ENCODE measurements at places on chromosomes 11 and 22. TPM values are rescaled to one million over a fixed set of nuclear protein-coding genes. Genes with fewer than 3 reads are reported as not detected.

DNA sequence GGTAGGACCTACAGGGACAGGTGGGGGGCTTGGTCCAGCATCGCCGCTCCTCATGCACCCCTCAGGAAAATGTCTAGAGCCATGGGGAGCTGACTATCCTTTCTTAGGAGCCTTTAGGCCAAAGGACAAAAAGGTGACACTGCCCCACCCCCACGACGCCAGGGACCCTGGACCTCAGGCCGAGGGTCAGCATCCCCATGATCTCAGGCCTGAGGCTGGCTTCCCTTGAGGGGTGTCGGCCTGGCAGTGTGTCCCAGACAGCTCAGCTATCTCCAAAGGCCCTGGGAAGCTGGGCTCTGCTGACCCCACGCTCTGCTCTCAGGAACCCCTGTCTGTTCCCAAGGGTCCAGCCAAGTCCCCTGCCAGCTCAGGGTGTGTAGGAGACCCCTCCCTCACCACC is 16.3 kb downstream of the MRGPRG start:
- no peak for DNase-seq

- no peak for DNase-seq
These were observed 15.1 kb downstream of the SPTBN2 start for GRCh38 chr11:66713746-66714480.

DNA sequence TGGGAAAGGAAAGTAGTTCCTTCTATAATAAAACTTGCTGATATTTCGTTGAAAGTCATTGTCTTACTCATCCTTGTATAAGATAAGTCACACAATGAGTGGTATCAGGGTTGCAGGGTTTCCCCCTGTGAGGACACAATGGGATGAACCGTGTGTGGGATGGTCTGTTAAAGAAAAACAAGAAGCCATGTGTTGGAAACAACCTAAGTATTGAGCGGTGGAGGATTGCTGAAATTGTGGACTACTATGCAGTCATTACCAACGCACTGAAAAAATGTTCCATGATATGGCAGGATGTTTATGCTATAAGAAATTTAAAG is 28.6 kb downstream of the PTPRJ start:
- DNase-seq = no peak

RRP7A gene
- polyA plus RNA-seq = 28.0 TPM

ZNF70 gene
- polyA plus RNA-seq = 5.9 TPM

MYBPC3 gene
- polyA plus RNA-seq = 0.14 TPM

Measured in renal cortex interstitium (tissue), 15 donors.